ENCODE measurements at places on chromosomes 7 and 10.
A peak's percentile ranks its signal among the peaks of the same experiment; 100 is the strongest.

DNA sequence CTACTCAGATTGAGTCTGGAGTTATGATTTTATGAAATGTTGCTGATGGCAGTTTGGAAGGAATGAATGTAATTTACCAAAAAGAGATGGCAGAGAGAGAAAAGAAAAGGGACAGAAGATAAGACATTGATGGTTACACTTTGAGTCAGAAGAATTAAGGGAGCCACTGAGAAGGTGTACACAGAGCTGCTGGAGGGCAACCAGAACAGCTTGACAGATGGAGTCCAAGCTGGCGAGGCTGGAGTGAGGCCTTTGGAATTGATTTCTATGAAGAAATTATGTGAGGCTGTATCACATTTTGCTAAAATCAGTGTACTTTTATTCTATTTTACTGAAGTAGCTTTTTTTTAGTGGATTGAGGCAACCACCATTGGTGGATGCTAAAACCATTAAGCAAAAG lies 740.5 kb downstream of the REEP3 start:
- DNase-seq: no peak

- no peak for DNase-seq
Measured at GRCh38 chr10:6919077-6919476, 339.0 kb upstream of the PRKCQ start.

- DNase-seq: no peak
Measured at GRCh38 chr10:115979576-115979975, 293.4 kb downstream of the GFRA1 start.

GRCh38 chr10:129583831-129584230 lies 116.8 kb downstream of the MGMT start:
- no peak for DNase-seq

- no peak for DNase-seq
Measured at GRCh38 chr7:112584290-112584689, 103.5 kb downstream of the LSMEM1 start.

- no peak for DNase-seq
Measured at GRCh38 chr7:44533301-44534055, 7.7 kb downstream of the NPC1L1 start.

- DNase-seq: no peak
Measured at GRCh38 chr10:102523250-102524029, 19.7 kb downstream of the SUFU start.

DNA sequence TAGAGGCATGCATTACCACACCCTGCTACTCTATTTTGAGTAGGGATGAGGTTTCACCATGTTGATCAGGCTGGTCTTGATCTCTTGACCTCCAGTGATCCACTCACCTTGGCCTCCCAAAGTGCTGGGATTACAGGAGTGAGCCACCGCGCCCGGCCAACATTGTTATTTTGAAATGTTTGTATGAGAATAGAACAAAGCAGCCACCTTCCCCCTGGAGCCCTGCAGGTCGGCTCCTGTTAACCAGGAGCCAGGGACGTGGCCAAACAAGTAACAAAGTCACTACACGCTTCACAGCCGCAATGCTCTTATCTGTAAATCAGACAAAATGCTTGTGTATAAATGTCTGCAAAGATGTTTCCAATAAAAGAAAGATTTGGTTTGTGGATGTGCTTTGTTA lies 295.4 kb downstream of the CNTNAP2 start:
- DNase-seq: no peak

DNA sequence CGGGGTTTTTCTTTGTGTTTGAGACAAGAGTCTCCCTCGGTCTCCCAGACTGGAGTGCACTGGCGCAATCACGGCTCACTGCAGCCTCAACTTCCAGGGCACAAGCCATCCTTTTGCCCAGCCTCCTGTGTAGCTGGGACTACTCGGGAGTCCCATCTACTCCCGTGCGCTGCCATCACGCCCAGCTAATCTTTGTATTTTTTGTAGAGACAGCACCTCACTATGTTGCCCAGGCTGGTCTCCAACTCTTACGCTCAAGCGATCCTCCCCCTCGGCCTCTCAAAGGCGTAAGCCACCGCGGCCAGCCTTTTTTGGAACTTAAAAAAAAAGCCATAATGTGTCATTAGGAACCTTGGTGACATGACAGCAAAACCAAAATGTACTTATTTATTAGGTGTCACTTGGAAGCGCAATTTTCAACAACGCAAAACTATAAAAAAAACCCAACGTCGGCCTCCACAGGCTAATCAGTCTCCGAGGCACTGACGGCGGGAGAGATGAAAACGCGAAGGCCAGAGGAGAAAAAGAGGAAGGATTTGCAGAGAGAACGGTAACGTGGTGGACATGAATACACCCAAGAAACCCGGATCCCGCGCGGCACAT lies 911 bp upstream of the HNRNPH3 start:
- DNase-seq: no peak

DNA sequence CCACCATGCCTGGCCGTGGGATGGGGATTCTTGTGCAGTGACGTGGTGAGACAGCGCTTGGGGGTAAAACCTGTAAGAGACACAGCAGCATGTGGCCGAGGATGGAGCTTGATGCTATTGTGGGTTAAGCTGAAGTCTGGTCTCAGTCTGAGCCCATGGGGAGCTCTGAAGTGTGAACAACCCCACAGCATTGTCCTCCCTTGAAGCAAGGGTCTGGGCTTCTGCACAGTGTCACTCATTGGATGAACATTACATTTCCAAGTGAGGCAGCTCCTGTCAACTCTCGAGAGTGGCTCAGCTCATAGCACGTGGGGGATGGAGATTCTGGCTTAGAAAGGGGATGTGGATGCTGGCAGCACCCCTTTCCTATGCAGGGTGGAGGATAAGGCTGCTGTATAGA lies 32.2 kb upstream of the ZNF438 start:
- no peak for DNase-seq

DNA sequence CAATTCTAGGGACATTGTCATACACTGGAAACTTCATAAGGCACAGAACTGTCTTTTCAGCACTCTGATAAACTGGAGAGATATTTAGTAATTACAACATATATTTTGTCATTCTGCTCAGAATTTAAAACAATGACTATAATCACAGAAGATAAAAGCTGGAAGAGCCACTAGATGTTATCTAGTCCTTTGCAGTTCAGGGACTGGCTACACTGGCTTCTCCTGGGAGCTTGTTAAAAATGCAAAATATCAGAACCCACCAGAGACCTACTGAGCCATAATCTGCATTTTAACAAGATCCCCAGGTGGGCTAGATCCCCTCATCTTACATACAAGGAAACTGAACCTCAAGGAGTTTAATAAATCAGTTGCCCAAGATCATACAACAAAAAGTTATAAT lies 32.3 kb downstream of the IDE start:
- no peak for DNase-seq

- no peak for DNase-seq
Measured at GRCh38 chr10:87667493-87667892, 7.8 kb downstream of the PAPSS2 start.

GRCh38 chr7:100089458-100090196 lies 858 bp downstream of the COPS6 start:
- DNase-seq: no peak

DNA sequence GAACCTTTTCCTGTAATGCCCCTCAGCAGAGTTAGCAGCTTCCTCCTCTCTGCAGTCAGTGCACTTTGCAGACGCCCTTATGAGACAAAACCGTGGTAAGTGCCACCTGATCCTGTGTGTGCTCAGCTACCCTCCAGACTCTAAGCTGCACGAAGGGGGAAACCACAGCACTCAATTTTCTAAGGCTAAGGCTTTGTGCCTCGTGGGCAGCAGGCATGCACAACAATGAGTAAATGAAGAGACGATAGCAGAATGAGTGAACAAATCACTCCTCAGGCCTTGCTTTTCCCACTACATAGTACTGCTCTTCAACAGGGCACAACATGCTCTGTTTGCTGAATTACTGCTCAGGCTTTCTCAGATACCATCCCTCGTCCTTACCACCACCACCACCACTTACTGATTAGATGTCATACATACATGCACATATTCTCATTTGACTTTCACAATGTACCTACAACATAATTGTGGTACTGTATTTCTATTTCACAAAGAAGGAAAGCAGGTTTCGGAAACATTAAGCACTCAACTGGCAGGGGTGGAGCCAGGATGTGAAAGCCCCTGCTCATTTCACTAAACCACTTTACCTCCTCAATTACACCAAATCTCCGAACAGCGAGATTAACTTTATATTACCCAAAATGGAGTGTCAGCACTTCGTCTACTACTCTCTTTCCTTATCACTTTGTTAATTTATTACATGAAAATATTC lies 85.4 kb downstream of the ICA1 start:
- DNase-seq: peak; percentile 61

DNA sequence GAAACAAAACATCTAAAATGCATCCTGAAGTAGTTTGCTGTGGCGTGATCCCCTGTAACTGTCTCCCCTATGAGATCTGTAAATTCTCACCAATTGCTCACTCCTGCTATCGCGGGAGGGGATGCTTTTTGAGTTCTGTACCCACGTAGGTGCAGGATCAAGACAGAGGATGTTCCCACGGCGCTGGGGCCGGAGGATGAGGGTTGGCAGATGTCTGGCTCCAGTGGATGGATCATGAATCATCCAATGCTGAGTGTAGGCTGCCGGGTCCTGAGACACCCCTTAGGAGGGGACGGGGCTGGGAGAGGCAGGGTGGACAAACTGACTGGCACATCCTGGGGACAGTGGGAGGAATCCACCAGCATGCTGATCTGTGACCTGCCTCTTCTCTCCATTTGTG lies 224.4 kb downstream of the USP6NL start:
- no peak for DNase-seq

GRCh38 chr7:121328508-121329190 lies at the start of gene WNT16:
Gene WNT16 (plus strand): TSS chr7:121329000. CDS start chr7:121329293, 293 bp downstream.
- peak; percentile 15 for DNase-seq

DNA sequence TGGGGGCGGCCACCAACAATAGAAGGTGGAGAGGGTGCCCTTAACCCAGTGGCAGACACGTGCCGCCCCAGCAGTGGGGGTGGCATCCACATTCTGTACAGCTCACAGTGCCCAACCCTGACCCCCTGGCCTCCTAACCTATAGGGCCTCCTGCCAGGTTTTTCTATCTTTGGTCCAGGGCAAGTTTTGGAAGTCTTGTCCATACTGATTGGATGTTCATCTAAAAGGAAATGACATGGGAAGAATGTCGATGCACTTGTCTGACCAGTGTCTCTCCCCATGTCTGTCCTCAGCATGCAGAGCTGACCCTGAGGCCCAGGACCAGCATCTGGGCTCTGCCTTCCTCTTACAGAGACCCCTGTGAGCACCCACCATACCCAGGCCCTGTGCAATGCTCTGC lies 32.3 kb upstream of the ANTXRL start:
- no peak for DNase-seq

- no peak for DNase-seq
Measured at GRCh38 chr7:131587315-131587923, 31.0 kb upstream of the PODXL start.

DNA sequence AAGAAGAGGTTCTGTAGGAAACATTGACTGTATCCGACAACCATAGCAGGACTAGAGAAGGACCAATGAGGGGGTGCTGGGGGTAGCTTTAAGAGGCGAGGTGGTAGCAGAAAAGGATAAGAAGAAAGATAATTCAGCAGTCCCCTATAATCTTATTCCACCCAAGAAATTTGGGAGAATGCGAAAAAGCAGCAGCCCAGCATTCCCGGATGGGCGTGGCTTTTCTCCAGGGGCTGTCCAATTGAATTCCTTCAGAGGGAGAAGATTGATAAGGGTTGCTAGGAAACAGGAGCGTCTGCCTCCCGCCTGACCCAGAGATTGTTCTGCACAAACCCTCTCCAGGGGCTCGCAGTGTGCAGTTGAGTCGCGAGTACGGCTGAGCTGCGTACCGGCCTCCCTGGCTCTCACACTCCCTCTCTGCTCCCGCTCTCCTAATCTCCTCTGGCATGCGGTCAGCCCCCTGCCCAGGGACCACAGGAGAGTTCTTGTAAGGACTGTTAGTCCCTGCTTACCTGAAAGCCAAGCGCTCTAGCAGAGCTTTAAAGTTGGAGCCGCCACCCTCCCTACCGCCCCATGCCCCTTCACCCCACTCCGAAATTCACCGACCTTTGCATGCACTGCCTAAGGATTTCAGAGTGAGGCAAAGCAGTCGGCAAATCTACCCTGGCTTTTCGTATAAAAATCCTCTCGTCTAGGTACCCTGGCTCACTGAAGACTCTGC lies at the start of gene GRM3:
Gene GRM3, plus strand, starts transcription at position 349 of the 721 bp plus-strand sequence. CDS start 121,237 bp downstream, outside the sequence.
- DNase-seq: no peak

Data from germinal center (tissue), 1 donor.